ENCODE measurements at places on chromosomes 16 and 17.

DNA sequence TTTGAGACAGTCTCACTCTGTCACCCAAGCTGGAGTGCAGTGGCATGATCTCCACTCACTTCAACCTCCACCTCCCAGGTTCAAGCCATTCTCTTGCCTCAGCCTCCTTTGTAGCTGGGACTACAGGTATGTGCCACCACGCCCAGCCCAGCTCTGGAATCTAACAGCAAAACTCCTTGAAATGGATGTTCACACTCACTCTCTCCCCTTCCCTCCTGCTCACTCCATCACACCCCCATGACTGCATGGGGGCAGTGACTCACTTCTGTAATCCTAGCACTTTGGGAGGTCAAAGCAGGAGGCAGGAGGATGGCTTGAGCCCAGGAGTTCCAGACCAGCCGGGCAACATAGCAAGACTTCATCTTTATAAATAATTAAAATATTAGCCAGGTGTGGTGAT is 11.1 kb upstream of the TFAP4 start:
- no peak for DNase-seq

DNA sequence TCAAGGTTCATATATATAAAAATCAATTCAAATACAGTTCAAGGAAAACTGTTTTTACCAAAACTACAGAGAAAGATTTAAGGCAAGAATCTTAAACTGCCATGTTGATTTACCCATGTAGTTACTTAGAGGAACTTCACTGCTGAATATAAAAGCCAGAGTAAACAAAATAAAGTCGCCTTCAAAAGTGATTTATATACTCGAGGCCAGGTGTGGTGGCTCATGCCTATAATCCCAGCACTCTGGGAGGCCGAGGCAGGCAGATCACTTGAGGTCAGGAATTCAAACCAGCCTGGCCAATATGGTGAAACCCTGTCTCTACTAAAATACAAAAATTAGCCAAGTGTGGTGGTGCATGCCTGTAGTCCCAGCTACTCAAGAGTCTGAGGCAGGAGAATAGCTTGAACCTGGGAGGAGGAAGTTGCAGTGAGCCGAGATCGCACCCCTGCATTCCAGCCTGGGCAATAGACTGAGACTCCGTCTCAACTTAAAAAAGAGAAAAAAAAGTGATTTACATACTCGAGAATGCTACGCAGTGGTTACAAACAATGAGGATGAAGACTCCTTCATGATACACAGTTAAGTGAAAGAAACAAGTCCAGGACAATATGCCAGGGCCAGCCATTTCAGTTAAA is 54.1 kb upstream of the CNEP1R1 start:
- no peak for DNase-seq

DNA sequence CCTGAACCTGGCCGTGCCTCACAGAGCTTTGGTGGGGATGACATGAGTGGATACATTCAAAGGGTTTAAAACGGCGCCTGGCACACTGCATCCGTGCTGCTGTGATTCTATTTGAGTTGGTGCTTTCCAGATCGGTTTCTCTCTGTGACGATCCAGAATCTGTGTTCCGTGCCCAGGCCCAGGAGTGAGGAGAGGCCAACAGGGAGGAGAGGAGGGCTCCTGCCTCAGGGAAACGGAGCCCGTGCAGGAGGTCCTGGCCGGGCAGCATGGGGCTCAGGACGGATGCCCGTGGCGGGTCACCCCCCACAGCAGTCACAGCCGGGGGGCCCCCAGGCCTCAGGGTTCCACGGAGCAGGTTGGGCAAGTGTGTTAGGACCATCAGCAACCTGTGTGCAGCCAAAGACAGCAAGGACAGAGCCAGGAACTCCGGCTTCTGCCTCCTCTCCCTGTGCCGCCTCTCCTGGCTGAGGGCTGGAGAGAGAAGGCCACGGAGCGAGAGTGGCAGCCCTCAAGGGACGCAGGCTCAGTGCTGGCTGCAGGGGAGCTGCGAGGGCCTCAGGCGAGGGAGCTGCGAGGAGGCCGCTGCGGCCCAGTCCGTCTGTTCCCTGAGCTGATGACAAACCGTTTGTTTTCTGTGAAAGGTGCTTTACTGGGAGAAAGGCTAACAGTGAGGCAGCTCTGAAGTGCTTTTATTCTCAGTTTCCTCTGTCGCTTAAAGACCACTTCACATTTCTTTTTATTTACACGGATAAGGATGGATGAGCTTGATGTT is 99.3 kb downstream of the METRNL start:
- DNase-seq: peak; percentile 71

DNA sequence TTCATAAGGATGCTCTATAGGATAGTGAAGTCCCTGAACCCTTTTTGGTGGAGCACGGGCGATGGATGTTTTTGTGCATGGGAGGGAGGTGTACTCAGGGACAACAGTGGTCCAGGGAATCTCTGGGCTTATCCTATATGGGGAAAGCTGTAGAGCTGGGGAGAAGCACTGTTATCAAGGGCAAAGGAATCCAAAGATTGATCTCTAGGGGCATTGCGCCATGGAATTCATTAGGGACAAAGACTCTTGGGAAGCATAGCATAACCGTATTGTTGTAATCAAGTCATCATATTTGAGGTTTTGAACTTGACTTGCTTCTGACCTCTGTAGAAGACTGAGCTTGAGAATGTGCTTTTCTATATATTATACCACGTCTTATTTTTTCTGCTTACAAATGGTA is 172.9 kb upstream of the ZFHX3 start:
- no peak for DNase-seq

GRCh38 chr16:75614066-75614897 is 8.8 kb downstream of the ADAT1 start:
- no peak for DNase-seq

DNA sequence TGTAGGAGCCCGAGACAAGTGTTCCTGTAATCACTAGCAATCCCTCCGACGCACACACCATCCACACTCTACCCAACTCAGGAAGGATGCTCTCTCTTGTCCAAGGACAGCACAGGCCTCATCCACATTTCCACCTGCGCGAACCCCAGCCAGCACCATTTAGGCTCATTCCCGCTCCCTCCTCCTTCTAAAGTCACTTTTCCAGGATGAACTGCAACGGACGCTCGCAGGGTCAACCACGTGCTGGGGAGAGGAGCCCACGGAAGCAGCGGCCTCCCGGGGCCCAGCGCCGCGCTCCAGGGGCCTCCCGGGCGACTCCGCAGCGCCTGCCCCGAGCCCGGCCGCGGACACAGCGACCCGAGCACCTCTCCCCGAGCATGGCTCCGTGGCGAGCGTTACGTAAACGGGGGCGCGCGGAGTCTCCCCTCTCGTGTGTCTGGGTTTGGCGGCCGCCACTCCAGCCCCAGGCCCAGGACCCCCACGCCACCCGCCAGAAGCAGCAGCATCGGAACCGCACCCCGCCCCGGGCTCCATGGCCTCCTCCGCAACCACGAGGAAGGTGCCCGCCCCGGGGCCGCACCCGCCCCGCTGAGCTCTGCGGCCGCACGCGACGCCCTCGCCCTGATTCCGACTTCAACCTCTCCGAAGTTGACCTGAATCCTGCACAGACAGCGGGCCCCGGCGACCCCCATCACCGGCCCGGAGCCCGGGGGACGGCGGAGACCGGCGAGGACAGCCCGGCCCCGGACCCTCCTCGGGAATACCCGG is 668 bp downstream of the USP36 start:
- no peak for DNase-seq

DNA sequence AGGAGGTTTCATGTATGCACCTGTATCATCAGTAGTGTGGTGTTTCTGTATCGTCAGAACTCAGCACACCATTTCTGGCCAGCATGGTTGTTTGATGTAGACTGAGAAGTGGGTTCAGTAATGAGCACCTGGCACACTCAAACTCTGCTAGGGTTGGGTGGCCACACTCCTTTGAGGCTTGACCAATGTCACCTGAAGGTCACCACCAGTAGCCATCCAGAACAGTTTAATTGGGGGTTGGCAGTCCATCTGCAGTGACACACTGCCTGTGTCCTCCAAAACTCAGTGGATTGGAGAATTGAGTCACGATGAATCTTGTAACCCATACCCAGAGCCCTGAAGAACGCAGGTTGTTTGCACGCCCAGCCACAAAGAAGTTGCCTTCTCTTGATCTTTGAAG is 86.8 kb upstream of the HSBP1 start:
- DNase-seq: no peak

- no peak for DNase-seq
Measured at GRCh38 chr16:3652373-3653195, 1.9 kb upstream of the DNASE1 start.

DNA sequence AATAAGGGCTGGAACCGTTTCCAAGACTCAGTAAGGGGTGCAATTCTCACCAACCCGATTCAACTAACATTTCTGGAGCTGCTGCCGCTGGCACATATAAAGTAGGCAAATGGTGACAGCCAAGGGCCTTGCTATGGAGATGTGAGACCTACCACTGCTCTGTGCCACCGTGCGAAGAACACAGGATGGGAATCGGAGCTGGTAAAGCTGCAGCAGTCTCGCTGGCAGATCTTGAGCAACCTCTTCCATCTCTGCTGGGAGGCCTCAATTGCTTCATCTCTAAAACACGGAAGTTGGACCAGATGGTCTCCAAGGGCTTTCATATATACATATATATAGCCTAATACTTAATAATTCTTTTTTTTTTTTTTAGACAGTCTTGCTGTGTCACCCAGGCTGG is 128.9 kb upstream of the RCVRN start:
- DNase-seq: no peak

- DNase-seq: no peak
Measured at GRCh38 chr17:62105357-62105756, 40.3 kb upstream of the MED13 start.

DNA sequence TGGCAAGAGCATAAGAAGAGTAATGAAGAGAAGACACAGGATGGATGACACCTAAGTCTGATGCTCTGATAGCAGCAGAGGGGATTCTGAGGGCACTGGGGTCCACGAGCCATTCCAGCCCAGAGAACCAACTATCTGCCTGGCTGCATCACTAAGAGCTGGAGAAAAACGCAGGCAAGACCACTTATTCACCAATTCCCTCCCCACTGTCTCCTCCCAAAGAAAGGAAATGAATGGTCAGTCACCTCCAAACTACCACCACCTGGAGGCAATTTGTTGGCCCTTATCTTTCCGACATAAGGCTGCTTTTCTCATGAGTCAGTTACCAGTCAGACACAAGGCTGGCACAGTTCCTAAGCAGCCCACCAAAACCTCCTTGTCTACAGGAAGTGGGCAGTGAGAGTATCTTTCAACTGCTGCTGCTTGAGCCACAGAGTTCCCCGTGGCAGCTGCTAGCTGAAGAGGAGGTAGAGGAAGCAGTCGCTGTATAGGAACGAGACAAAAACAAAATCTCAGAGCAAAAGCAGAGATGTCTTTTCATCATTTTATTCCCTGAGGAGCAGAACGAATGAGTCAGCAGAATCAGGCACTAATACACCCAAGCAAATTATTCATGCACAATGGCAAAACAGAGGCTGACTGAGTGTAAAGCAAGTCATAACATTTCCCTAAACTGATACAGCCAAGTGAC is 111.1 kb downstream of the SMG6 start:
- DNase-seq: no peak

GRCh38 chr16:52526116-52526828 is 20.7 kb downstream of the TOX3 start:
- DNase-seq: no peak

DNA sequence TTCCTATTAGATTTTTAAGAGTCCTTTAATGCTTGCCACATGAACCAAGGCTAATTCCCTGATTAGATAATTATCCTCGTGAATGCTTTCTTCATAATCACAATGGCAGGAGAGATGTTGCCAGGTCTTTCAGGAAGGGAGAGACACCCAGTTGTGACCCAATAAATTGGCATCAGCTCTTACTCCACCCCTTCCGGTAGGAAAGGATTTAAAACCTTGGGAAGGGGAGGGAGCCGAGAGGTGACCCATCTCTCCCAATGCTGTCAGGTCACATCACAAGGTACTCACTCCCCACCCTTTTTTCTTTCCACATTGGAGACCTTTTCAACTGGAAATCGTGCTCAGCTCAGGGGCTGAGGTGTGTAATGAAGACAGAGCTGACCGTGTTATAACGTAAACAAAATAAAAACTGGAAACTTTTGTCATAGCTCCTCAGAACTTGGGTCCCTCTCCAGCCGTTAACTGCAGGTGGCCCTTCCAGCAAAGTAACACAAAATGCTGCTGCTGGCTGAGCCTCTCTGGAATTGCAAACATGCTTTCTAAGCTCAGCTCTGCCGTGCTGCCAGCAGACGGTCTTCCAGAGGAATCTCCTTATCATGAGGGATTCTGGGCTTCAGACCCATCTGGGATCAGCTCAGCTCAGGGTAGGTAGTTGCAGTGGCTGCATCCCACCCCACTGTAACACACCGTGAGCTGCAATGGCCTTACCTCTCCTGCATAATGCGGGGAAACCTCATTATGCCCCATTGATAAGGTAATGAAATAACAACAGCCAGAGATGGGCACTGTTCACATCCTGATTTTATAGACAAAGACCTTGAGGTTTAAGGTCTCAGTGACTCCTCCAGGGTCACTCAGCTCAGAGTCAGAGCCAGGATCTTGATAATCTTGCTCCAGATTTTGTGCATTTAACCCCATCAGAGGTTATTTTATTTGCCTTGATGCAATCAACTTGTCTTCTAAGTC is 15.6 kb downstream of the TMEM100 start:
- no peak for DNase-seq

DNA sequence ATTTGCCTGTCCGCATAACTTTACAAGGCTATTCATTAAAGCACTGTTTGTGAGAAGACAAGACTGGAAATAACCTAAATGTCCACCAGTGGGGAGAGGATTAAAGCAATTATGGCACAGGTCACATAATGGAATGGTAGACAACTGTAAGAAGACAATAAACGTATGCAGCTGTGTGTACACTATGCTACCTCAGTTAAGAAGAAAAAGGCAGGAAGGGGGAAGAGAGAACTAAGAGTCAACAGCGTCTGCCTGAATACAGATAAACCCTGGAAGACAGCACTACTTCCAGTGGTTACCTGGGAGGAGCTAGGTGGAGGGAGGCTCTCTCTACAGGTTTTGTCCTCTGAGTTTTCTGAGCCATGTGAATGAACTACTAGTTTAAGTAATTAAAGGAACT is 15.3 kb downstream of the CREBBP start:
- no peak for DNase-seq

- peak; percentile 85 for DNase-seq
Measured at GRCh38 chr17:49031965-49032928, 35.1 kb downstream of the IGF2BP1 start.

- no peak for DNase-seq
Measured at GRCh38 chr17:163514-164098, 17.8 kb downstream of the DOC2B start.

DNA sequence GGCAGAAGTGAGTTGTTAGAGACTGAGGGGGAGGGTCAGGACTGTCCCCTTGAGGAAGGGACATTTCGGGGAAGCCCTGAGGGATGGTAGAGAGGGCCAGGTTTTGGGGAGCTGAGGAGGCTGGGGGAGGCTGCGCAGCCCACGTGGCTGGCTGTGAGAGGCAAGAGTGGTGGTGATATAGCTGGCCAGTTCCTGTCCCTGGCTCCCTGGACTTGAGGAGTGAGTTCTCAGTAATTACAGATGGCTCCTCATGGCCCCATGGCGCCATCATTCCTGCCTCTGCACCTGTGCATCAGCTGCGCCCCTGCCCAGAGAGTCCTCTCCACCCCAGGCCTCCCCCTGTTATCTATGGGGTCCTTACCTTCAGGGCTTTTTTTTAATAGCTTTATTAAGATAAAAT is 30.3 kb downstream of the MPRIP start:
- no peak for DNase-seq

GRCh38 chr17:10754861-10755591 is 25.2 kb upstream of the TMEM220 start:
- no peak for DNase-seq

GRCh38 chr17:77111934-77112296 is 28.9 kb upstream of the SEC14L1 start:
- no peak for DNase-seq
